Kidney epithelial cell (primary cell): ENCODE measurements at places on chromosomes 7 and 10. TPM values are rescaled to one million over a fixed set of nuclear protein-coding genes. Genes with fewer than 3 reads are reported as not detected.

The EGR2 gene
- total RNA-seq: 0.67 and 1.2 TPM in 2 replicates

The FZD8 gene
- total RNA-seq: 12.7 and 18.7 TPM in 2 replicates

The ZNF804B gene
- total RNA-seq: not detected in 2 replicates

DNA sequence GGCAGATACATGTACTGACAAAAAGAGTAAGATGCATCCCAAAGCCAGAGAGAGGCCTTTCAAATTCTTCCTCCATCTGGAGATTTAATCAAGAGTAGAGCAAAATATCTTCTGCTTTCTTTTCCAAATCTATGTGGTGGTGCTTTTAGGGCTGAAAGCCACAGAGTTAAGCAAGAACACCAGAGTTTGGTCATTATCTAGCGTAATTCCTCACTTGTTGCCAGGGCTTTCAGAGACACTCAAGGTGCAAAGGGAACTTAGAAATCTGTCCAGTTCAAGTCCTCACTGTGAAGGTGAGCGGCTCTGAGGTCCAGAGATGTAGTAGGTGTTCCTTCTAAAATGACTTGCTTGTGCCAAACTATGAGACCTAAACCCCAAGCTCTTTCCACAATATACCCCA lies 10.9 kb upstream of the NFE2L3 start:
- no peak for DNase-seq

DNA sequence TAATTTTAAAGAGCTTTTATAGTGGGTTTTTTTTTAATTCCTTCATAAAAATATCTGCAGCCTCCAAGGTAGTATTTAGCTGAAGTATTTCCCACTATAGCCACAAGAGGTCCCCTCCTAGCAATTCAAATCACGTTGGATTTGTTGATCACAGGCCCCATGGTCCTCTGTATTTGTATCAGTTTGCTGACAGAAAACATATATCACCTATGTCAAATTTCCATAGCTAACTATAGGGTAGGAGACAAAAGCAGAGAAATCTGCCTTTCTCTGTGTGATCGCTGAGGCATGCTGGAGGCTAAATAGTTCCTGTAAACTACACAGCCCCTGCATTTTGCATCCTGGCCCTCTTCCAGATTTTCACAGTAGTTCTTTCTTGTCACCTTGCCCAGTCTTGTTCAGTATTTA lies 1.7 kb upstream of the CTNNA3 start:
- DNase-seq: peak; percentile 14

- DNase-seq: no peak
These were observed 669 bp downstream of the PI4K2A start for GRCh38 chr10:97640868-97641811.

- DNase-seq: no peak
These were observed 69.5 kb downstream of the JMJD1C start for GRCh38 chr10:63396133-63396761.

- DNase-seq: no peak
These were observed 111.7 kb upstream of the COBL start for GRCh38 chr7:51428217-51428887.

GRCh38 chr10:12965571-12965970 lies 35.9 kb downstream of the CCDC3 start:
- DNase-seq: no peak

- no peak for DNase-seq
These were observed 200.9 kb upstream of the AOAH start for GRCh38 chr7:36925207-36925606.

GRCh38 chr10:79179164-79179956 lies 110.6 kb downstream of the ZMIZ1 start:
- no peak for DNase-seq
